Epithelial cell of esophagus (primary cell): ENCODE measurements at places on chromosomes 1 and 21.
A peak's percentile ranks its signal among the peaks of the same experiment; 100 is the strongest.

DNA sequence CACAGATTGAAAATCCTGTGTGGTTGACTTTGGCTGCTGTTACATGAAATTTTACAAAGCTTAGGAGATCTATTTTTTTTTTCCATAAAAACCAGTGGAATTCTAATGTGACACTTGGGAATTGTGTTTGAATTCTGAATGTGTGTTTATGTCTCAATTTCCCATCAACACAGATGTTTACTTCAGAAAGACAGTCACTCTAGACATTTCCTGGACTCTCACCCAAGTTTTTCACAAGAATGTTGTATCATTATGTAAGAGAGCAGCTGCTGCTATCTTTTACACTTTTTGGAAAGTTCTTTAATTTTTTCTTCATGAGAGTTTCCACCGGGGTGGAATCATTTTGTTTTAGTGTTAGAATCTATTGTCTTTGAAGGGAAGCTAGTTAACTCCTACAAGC is 210.1 kb downstream of the GIPC2 start:
- no peak for DNase-seq

GRCh38 chr1:39474810-39475209 is 16.6 kb upstream of the BMP8A start:
- DNase-seq = no peak

- DNase-seq = no peak
Measured at GRCh38 chr1:154019940-154020339, 29.4 kb downstream of the RPS27 start.

GRCh38 chr21:30271156-30271555 is 11.6 kb downstream of the KRTAP24-1 start:
- no peak for DNase-seq

GRCh38 chr1:70518106-70518505 is 107.0 kb downstream of the CTH start:
- no peak for DNase-seq

GRCh38 chr1:169529068-169529642 is 43.4 kb upstream of the SLC19A2 start:
- DNase-seq = peak; percentile 97

DNA sequence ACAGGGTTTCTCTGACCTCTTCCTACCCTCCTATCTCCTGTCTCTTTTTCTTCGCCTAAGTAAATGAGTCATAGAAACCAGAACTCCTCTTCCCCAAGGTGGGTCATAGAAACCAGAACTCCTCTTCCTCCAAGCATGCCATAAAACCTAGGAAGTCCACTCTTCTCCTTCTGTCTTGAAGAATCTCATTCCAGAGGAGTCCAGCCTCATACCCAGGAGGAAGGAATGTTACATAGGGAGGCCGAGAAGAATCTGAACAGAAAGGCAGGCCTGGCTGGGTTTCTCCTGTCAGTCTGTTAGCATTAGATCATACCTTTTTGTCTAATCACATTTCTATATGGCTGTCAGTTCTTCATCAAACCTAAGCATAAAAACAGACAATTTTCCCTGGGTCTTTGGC is 47.5 kb upstream of the WLS start:
- no peak for DNase-seq

DNA sequence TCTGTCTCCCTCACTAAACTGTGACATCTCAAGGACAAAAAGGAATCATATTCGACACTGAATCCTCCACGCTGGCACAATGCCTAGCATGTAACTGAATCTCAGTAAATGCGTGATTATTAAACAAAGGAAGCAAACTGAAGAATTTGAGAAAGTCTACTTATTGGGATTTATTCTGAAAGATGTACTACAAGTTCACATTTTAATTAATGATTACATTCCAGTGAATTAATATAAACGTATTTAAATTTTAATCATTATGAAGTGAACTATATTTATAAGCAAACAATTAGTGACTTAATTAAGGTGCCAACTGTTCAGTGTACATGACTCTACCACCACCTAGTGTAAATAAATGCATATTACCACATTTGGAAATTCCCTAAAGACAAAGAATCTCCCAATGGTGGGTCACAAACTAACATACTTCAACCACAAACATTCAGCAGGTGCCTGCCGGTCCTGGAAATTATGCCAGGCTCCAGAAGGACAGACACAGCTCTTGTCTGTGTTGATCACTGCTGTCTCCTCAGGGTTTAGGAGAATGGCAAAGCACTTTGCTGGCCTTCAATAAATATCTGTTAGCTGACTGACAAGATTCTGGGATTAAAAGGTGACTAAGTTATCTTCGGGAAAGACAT is 56.3 kb downstream of the SMYD3 start:
- DNase-seq = peak; percentile 47

GRCh38 chr1:183443011-183443410 is 24.8 kb upstream of the NMNAT2 start:
- no peak for DNase-seq

DNA sequence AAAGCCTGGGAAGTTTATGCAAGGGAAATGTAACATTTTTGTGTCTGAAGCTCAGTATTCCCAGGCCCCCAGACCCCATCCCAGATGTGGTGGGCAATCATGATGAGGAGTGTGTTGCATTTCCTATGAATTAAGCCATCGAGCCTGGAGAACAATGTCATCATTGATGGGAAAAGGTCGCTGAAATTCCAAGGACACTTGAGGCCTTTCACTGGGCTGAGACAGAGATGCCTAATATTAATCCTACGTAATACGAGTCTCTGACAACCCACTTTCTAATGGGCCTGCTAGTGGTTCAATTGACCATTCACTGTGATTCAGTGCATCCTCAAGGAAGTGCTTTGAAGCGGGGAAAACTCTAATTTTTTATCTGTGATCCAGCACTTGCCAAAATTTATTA is 291.6 kb downstream of the PLPP3 start:
- no peak for DNase-seq

DNA sequence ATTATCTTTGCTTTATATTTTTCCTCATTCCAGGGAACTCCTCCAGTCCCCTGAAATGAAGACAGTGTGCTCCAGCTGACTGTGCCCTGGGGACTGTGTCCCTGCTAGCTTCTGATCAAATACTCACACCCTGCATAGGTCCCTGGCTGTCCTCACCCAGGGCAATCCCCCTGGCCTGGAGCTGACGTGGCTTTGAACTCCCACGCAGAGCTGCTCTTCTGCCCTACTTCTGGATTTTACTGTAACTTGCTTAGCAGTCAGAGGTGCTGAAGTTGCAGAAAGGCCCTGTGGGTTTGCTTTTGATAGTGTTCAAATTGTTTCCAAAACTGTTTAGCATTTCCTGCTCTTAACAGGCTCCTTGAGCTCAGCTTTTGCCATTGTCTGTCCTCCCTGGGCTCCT is 186.5 kb downstream of the FASLG start:
- no peak for DNase-seq

- DNase-seq = no peak
Measured at GRCh38 chr1:156460525-156460924, 40.0 kb downstream of the MEF2D start.

- DNase-seq = peak; percentile 72
Measured at GRCh38 chr1:226268421-226269124, 40.4 kb downstream of the LIN9 start.

DNA sequence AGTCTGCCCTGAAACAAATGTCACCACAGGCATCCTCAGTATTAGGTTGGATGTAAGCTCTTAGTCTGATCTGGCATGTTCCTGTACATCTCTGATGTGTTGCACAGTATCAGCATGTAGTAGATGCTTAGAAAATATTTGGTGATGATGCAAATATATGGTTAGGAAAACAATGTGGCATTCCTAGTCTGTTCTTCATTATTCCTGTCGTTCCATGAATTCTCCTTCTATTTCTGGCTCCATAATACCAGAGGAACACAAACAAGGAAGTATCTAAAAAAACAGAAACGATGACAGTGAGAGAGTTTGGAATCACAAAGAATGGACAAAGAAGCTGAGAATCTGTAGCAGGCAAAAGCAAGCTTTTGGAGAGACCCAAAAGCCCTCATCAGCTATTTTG is 236.6 kb downstream of the HHAT start:
- no peak for DNase-seq

- peak; percentile 56 for DNase-seq
Measured at GRCh38 chr1:42173155-42173933, 8.8 kb upstream of the GUCA2A start.

DNA sequence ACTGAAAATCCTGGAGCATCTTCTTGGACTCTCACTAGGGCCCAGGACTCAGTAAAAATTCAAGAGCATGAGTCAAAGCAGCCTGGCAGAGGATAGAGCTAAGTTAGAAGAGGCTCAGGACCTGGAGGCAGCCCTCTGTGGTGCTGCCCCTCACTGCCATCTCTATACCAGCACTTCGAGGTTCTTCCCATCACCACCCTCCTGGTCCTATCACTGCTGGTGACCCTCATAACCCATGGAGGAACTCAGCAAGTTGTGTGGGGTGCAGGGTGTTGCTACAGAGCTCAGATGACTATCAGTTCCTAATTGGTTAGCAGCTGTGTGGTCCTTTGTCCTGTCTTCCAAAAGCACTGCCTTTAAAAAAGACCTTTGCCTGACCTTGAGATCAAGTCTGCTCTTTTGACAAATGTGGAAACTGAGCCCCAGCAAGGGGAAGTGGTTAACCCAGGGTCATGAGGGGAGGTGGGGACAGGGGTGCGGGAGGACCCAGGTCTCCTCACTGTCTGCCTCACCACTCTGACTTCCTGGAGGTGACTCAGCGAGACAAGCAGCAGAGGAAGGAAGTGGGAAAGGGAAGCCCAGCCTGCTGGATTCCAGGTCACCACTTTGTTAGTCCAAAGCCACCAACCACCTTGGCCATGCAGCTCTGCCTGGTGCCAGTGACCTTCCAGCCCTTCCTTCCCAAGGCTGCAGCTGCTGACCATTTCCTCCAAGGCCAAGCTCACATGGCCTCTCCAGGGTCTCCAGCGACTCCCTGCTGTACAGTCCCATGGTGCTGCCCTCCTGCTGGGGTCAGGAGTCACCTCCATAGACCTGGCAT is 199.4 kb upstream of the EDN2 start:
- peak; percentile 51 for DNase-seq

- DNase-seq = peak; percentile 67
Measured at GRCh38 chr1:40818264-40818961, 34.8 kb downstream of the KCNQ4 start.

GRCh38 chr1:198809247-198809646 is 170.4 kb downstream of the PTPRC start:
- DNase-seq = peak; percentile 9

GRCh38 chr1:154442006-154442740 is 37.0 kb downstream of the IL6R start:
- peak; percentile 29 for DNase-seq

- DNase-seq = peak; percentile 94
Measured at GRCh38 chr1:207389728-207390464, 64.2 kb upstream of the CR2 start.

DNA sequence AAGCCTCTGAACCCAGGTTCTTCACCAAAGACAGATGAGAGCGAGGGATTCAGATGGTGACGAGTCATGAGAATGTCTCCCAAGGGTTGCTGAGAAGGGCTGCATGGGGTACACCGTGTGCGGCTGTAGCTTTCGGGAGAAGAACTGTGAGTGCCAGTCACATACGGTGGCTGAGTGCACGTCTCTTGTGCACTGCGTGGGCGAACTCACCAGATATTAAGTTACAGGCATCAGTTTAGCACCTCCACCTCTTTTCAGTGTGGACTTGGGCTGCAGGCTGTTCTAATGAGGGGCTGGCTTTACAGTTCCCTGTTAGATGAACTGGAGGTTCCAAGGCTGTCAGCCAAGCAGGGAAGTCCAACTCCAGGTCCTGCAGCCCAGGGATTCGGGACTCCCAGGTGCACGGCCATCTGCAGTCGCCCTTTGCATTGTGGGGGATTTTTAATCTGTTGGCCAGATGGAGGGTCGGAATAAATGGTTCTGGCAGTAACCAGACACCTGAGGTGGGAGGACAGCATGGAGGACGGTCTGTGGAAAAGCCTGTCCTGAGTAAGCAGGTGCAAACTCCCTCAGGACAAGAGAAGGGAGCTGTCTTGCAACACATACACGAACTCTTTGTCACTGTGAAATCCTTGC is 26.5 kb upstream of the AVPR1B start:
- peak; percentile 10 for DNase-seq
